IMR-90 (cell line): ENCODE measurements at places on chromosomes 4 and X. TPM values are rescaled to one million over a fixed set of nuclear protein-coding genes. Genes with fewer than 3 reads are reported as not detected.

GRCh38 chr4:151202851-151203455, 74.0 kb upstream of the PRSS48 start:
- peak; percentile 14 for DNase-seq

DNA sequence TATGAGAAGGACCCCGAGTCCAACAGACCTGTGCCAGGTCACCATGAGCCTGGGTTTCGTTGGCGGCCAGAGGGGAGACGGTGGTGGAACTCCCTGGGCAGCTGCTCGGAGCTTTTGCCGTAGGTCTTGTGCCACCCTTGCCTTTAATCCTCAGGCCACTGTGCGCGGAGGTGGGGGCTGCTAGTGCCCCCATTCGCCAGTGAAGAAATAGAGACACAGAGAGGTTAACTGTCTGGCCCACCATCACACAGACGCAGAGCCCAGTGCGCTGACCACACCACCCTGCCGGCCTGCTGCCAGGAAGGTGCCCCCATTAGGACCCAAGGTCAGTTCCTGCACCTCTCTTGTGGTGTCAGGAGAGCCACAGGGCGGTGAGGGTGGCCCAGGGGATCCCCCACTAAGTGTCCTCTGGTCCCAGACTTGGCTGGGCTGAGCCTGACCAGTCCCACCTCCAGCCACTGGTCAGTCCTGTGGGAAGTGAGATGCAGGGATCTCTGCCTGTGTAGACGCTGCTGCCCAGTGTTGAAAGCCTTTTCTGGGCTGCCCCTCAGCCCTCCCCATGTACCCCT, 28.3 kb upstream of the HTRA3 start:
- DNase-seq = no peak

- peak; percentile 43 for DNase-seq
Measured at GRCh38 chrX:13082206-13083065, 38.0 kb upstream of the FAM9C start.

- DNase-seq = no peak
Measured at GRCh38 chr4:1839282-1839681, 16.7 kb downstream of the LETM1 start.

GRCh38 chr4:139828966-139829664, 163.5 kb downstream of the MGST2 start:
- DNase-seq = no peak

DNA sequence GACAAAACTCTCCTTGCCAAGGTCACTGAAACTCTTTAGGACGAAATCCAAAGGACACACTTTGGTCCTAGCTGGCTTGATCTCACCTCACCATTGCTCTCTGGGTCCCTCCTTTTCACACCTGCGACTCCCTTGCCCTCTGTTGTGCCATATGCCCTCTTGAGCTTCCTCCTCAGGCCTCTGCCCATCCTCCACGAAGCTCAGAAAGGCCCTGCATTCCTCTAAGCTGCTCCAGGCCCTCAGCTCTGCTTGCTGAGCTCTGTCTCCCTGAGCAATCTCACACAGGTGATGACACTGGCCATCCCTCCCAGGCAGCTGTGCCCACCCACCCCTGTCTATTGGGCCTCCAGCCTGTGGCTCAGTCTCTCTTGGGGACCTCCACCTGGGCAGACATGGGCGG, 10.1 kb upstream of the AFAP1 start:
- DNase-seq = no peak

GRCh38 chr4:23235628-23236390, 543.1 kb downstream of the GBA3 start:
- DNase-seq = no peak

DNA sequence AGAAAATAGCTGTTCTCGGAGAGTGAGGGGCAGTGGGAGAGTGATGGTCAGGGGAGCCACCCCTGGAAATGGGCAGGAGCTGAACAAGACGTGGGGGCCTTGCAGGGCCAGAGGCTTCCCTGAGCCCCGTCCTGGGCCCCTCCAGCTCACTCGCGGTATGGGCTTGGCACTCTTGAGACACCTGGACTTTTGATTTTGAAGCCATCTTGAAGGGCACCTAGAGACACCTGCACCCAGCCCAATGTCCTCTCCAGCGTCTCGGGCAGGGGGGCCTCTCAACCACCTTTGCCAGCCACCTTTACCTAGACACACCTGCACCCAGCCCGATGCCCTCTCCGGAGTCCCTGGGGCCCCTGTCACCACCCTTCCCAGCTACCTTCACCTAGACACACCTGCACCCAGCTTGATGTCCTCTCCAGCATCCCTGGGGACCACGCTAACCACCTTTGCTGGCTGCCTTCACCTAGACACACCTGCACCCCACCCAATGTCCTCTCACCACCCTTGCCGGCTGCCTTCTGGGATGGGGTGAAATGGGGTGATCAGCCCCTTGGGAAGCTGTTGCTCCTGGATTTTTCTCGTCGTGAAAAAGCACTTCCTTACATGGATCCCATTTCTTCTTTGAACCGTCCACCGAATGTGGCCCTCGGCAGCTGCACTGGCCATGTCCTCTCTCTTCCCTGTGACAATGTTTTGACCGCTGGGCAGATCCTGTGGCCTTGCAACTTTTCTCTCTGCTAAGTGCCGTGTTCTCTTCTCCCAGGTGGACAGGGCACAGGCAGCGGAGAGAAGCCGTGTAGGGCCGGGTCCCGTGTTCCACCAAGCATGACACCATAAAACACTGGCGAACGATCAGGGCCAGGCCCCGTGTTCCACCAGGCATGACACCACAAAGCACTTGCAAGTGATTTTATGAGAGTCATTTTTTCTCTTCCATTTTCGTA, 47.5 kb downstream of the CPZ start:
- DNase-seq = no peak

- DNase-seq = no peak
Measured at GRCh38 chrX:83934220-83934619, 73.3 kb downstream of the CYLC1 start.

- DNase-seq = no peak
Measured at GRCh38 chrX:82676386-82676785, 831.7 kb upstream of the POU3F4 start.

- no peak for DNase-seq
Measured at GRCh38 chr4:234178-234577, 71.1 kb downstream of the ZNF732 start.

DNA sequence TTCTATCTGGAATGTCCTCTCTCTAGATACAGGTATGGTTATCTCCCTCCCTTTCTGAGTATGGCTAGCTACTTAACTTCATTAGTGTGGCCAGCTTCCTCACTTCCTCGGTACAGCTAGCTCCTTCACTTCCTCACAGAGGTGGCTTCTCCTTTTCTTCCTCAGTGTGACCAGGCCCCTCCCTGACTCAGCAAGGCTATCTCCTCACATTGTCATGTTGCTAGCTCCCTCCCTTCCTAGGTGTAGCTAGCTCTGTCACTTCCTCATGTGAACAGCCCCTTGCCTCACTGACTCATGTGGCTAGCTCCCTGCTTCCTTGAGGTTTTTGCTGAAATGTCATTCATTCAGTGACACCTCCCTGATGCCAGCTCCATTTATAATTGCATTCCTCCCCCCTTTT, 67.3 kb upstream of the DDIT4L start:
- peak; percentile 3 for DNase-seq

GRCh38 chr4:8016527-8016926, 76.9 kb upstream of the AFAP1 start:
- DNase-seq = no peak

GRCh38 chr4:177282284-177282835, 27.3 kb upstream of the NEIL3 start:
- DNase-seq = no peak

DNA sequence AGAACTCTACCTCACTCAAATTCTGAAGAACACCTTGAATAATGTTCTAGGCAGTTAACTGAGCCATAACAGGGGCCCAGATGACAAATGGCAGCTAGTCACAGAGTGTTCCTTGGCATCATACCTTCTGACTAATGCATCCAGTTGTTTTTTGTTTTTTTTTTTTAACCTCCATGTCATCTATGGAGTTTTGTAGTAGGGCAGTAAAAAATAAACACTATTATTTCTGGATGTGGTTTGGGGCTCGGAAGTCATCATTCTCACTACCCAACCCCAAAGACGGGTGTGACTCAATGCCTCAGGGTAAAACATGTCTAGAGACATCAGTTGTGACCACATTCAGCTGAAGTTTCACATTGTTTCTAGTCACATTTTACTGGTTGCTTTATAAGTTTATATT, 31.2 kb upstream of the MCF2 start:
- peak; percentile 49 for DNase-seq

DNA sequence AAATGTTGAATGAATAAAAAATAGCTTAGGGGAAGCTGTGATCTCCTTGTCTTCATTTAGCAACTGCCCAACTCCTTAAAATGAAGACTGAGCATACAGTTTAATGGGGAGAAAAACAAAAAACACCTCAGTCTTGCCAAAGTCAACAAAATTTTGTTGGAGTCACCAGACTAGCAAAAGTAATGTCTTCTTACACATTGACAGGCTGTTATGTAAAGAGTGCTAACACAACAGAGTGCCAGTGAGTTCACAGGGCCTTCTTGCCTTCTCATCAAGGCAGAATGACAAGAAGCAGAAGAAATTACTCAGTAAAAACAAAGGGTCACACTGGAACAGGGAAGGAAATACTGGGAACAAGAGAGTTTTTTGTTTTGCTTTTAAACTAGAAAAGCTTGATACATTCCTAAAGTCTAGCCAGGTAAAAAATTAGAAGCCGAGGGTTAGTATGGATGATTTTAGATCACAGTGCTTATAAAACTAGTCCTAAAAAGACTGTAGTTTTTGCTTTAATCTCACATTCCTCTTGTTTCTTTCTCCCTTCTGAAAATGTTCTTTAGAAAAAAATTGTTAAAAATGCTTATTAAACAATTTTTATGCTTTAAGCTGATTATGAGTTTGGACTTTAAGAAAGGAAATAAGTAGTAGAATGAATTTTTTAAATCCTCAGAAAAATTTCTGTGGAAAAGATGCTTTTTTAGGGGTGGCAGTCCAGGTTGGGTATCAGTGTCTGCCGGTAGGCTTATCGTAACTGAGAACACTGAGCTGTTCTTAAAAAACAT, 38.7 kb upstream of the FRAS1 start:
- DNase-seq = no peak

- no peak for DNase-seq
Measured at GRCh38 chr4:7719354-7720174, 220.1 kb downstream of the AFAP1 start.

- no peak for DNase-seq
Measured at GRCh38 chr4:41598580-41598979, 60.6 kb downstream of the LIMCH1 start.

DNA sequence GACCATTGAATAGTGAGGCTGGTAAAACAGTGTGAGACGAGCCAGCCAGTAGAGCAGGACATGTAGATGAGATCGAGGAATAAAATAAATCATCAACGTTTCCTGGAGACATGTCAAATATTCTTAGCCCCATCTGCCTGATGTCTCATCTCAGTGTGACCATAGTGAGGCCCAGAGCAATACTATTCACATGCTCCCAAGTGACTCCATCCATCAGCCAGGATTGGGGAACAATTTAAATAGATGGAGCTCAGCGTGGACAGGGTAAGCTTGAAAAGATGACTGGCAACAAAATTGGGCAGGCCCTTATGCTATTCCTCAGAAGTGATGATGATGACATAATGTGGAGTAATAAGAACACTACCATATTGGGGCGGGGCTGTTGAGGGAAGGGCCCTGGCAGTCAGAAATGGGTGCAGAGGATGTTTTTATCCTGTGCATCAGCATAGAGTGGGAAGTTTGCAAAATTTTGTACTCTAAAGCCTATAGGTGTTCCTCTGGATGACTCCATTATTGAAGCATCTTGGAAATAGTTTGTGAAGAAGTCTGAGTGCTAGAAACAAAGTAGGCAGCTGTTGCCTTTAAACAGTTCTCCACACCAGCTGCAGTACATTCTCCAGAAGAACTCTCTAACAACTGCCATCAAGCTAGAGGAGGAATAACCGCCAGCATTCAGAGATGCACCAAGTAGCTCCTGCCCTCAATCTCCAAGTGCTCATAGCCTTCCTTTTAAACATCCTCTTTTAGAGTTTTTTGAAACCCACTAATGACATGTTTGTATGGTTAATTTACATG, 333.0 kb downstream of the DCHS2 start:
- no peak for DNase-seq

DNA sequence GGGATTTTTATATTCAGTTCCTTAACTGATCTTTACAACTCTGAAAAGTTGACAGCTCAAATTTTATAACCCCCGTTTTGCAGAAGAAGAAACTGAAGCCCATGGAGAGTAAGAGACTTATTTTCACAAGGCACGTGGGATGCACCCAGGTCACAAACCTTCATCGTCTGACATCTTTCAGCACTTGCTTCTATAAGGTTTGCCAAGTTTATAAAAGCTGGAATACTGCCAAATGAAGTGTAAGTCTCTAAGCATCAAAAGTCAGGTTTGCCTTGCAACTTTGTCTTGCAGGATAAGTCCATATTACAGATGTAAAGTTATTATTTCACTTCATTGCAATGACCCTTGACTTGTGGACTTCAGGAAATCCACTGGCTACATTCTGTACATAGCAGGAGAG, 6.3 kb upstream of the KCNIP4 start:
- DNase-seq = no peak

DNA sequence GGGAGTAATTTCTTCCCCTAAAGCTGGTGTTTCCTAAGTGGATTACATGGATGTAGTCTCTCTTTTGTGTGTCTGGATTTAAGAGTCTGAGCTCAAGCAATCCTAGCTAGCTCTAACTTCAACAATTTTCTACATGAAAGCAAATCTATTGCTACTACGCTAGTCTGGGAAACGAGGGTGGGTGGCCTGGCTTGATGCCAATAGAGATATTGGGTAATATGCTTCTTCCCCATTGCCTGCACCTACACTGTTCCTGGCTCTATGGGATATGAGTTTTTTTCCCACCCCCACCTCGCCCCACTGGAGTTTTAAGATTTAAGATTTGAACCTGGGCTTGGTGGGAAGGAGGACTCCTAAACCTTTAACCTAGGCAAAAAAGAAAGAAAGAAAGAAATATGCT, 158.8 kb downstream of the RBM46 start:
- no peak for DNase-seq

- no peak for DNase-seq
Measured at GRCh38 chr4:39243462-39243861, 61.1 kb downstream of the WDR19 start.

CLCN5 gene
- 5.8 and 5.9 TPM in 2 replicates for total RNA-seq

CENPI gene
- total RNA-seq = 24.2 and 25.8 TPM in 2 replicates

GPR143 gene
- not detected in 2 replicates for total RNA-seq

MAMLD1 gene
- total RNA-seq = 1.4 TPM in 2 replicates

CXCL3 gene
- 0.18 TPM in 1 of 2 replicates, not detected in the other for total RNA-seq

PAGE1 gene
- total RNA-seq = not detected in 2 replicates

PRKG2 gene
- 2.0 and 2.2 TPM in 2 replicates for total RNA-seq

WNK3 gene
- total RNA-seq = 1.4 TPM in 2 replicates

AGTR2 gene
- total RNA-seq = not detected in 2 replicates

SLC6A14 gene
- total RNA-seq = not detected in 2 replicates
